Activated T-helper 1 cell treated with anti-CD3 and anti-CD28 coated beads, Interleukin-12 subunit alpha, Interleukin-12 subunit beta, Interleukin-2, Interleukin-4 antibody, amounts not matched to agents 30 ng/mL and 10 ng/mL and 1 ng/mL, durations not matched to agents 14 hours and 24 hours and 36 hours (primary cell): ENCODE measurements at places on chromosomes 13 and 19. TPM values are rescaled to one million over a fixed set of nuclear protein-coding genes. Genes with fewer than 3 reads are reported as not detected.

DNA sequence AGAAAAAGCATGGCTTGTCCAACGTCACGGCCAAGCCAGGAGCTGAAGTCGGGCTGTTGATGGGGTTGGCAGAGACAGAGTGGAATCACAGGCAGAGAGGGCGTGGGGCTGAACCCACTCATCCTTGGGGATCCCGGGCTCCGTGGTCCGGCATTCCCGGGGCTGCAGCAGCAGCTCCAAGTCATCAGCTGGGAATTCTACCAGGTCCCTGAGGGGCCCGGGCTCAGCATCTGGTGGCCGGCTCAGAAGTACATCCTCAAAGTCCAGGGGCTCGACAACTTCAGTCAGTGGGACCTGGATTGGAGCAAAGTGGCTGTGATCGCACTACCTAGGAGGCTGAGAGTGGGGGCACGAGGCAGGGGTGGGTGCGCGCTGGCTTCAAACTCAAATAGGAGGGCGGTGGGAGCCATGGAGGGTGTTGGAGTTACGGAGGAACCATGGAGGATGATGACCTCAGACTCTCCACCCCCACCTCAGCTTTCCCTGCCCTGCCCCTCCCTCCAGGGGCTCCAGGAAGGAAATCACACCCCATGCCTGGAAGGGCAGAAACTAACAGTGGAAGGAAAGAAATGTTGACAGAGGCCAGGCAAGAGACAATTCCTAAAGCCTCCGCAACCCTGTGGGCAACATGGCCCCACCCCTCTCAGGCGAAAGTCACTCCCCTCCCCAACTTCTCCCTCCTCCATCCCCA lies 9.5 kb downstream of the DOCK6 start:
- DNase-seq: no peak

DNA sequence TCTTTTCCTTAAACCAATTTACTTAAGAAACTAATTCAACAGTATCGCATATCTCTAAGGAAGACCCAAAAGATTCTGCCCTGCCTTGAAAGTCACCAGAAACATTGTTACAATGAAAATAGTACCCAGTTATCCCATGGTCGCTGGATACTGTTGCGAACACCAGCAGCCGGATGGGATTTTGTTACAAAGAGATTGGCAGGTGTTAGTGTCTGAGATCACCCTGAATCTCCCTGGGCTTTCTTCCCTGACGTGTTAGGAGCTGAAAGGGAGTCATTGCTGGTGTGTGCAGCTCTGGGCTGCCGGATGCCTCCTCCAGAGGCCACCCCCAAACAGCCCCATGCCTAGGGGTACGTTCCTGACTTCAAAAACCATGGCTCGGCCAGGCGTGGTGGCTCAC lies 38.2 kb downstream of the PTPRS start:
- DNase-seq: no peak

DZIP1 gene
- total RNA-seq: 0.07 and 0.49 TPM in 2 replicates

GRCh38 chr13:64028551-64028950 lies 2612.9 kb upstream of the PCDH20 start:
- DNase-seq: no peak

DNA sequence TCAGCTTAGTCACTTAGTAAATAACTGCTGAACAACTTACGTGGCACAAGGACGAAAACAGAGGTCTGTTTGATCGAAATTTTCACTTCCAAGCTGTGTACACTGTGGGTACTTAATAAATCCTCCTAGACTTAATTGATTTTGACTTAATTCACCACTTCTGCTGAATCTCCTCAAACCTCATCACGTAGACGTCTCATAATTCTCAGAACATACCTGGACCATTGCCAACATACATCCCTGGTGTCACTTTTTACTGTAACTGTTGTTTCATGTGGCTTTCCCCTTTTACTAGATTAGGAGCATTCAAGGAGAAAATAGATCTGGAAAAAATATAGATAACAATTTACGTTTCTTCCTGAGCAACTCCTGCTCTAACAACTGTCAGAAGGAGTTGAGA lies 105.0 kb downstream of the MBNL2 start:
- no peak for DNase-seq

KXD1 gene
- 128 and 133 TPM in 2 replicates for total RNA-seq

VSIG10L gene
- 5.6 and 6.0 TPM in 2 replicates for total RNA-seq

GRCh38 chr13:22561581-22561980 lies 619.2 kb upstream of the SGCG start:
- no peak for DNase-seq

FFAR3 gene
- total RNA-seq: 0.20 and 0.36 TPM in 2 replicates

FFAR2 gene
- total RNA-seq: not detected in 2 replicates
